Activated effector memory CD4-positive, alpha-beta T cell treated with Interleukin-2 at 50 U/mL for 16 hours (primary cell): ENCODE measurements at places on chromosomes 16 and 17.
A peak's percentile ranks its signal among the peaks of the same experiment; 100 is the strongest.

DNA sequence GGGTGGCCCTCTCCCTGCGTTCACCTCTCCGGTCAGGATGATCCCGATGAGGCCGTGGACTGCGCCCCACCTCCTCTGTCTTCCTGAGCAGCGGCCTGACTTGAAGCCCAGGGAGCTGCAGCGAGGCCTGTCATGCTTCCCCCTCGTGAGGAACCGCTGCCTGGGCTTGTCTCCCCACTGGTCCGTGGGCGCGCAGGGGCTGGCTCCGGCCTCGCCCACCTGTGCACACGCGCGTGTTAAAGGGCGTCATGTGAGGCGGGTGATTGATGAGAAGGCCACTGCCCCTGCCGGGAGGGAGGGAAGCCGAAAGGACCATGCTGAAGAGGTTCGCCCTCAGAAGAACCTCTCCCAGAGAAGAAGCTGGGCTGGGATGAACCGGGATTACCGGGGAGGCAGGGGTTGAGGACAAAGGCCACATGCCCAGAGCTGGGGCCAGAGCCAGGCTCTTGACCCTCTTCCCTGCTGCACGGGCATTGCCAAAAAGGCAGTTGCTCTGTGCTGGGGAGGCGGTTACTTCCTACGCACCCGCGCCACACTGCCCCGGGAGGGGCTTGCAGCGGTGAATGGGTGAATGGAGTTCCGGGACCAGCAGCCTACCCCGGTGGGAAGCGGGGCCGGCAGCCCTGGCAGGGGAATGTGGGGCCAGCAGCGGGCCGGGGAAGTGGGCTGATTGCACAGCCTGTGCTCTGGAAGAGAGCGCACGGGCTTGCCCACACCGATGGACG, 85.9 kb upstream of the GSE1 start:
- no peak for DNase-seq

DNA sequence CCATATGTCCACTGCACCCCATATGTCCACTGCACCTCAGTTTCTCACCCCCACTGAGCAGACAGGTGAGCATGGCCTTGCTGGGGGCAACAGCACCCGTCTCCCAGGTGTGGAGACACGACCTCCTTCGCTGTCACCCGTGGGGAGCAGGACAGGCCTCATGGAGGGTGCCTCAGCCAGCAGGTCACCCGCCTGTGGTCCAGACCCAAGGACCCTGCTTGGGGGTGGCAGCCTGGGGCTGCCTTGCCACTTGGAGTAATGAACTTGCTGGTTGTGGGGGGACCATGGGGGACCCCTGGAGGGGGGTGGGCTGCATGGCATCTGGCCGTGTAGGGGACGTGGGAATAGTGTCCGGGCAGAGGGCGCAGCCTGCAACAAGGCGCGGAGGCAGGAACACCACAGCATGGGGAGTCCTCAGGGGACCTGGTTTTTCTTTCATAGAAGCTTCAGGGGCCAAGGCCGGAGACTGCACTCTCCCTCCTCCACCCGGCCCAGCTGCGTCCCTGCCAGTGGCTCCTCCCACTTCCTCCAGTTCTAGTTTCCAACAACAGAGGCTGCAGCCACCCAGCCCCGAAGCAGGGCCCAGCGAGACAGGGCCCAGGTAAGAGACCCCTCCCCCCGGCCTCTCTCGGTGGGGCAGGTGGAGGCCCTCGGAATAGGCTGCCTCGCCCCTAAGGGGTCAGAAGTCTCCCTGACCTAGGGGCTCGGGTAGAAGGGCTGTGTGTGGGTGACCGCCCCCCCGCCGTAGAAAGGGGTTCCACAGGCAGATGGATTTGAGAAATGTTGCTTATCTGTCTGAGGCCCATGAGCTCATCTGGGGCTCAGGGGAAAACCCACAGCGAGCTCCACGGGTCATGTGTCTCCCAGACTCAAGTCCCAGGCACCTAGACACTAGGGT, at the start of gene NHLRC4:
Gene NHLRC4, plus strand, starts transcription at position 531 of the 898 bp plus-strand sequence. CDS start 1,043 bp downstream, outside the sequence.
- DNase-seq, result peak; percentile 49

GRCh38 chr17:49288388-49288787, 57.8 kb upstream of the PHOSPHO1 start:
- no peak for DNase-seq

- no peak for DNase-seq
Observed at GRCh38 chr17:9936095-9936494, 31.0 kb upstream of the RCVRN start.

- no peak for DNase-seq
Observed at GRCh38 chr16:73066331-73066926, 18.5 kb upstream of the ZFHX3 start.

DNA sequence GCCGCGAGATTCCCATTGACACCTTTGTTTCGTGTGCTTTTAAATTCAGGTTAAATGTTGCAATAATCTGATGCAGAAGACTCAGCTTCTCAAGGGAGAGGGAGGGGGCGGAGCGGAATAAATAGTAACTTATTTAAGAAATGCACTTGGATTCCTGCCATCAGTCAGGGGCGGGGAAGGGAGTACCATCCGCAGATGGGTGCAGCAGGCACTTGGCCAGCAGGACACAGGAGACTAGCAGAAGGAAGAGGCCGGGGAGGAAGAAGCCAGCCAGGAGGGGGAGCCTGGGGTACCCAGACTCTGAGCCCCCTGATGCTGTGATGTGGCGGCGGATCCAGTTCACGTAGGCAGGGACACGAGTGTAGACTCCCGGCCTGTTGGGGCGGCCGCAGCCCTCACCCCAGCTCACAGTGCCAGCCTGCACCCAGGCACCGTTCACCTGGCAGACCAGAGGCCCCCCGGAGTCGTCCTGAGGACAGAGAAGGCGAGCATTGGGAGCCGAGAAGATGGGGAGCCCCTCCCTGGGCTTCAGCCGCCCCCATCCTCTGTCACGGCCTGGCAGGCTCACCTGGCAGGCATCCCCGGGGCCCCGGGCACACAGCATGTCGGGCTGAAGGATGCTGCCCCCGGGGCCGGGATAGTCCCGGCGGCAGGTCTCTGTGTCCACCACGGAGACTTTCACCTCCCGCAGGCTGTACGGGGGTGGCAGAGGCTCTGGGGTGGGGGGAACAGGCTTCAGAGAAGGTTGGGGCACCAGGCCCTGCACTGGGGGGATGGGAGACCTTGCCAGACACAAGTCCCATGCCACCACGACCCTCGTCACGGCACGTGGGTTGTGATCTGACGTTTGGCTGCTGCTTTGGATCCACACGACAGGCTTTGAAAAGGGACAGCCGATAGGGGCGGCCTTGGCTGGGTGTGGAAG, 3.2 kb downstream of the TPSG1 start:
- no peak for DNase-seq

DNA sequence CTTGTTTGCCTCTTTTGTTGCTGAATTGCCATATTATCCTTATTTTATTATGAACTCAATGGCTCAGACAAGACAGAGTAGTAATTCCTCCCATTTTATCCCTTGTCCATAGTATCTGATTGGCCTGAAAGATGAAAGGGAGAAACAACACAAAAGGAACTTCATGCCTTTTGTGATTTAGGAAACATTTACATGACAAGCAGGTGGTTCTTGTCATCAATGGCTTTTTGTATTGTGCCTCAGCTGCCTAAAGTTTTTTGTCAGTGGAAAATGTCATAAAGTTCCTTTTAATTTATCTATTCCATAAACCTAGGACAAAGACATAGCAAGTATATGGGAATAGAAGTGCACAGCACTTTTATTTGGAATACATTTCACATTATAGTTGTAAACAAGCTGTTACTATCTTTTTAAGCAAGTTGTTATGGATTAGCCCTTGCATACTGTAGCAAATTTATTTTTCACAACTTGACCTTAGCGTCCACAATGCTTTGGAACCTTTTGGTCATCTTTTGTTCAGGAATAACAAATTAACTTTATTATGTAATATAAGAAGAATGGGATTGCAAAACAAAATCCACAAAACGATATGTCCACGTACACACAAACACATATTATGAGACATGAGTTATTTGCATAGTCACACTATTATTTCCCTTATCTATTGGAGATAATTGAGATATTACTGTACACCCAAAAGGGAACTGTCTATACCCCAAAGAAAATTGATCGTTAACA, 12.4 kb upstream of the MPHOSPH6 start:
- no peak for DNase-seq

GRCh38 chr17:78852709-78853121, 12.1 kb upstream of the USP36 start:
- DNase-seq, result no peak

DNA sequence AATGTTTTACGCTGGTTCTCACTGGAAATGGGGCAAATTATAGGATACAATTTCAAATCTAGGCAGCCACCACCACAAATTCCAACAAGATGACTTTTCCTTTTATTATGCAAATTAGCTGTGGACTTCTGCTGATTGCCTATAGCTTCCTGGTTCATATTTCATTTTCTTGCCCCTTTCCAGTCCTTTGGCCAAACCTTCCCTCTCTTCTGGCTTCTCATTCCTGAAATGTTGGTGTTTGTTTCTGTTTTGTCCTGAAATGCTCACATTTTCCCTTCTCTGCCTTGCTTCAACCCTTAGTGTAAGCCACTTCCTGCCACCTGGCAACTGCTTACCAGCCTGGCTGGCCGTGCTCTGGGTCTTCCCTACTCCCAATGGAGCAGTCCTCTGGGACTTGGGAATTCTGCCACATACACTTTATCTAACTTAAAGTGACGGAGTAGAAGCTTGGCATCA, 14.0 kb downstream of the PRSS54 start:
- no peak for DNase-seq

GRCh38 chr17:38328620-38329019, 15.1 kb downstream of the GPR179 start:
- no peak for DNase-seq

GRCh38 chr16:324451-325334, 27.8 kb downstream of the AXIN1 start:
- peak; percentile 67 for DNase-seq

- no peak for DNase-seq
Observed at GRCh38 chr16:81004646-81005353, 1.9 kb downstream of the CMC2 start.

DNA sequence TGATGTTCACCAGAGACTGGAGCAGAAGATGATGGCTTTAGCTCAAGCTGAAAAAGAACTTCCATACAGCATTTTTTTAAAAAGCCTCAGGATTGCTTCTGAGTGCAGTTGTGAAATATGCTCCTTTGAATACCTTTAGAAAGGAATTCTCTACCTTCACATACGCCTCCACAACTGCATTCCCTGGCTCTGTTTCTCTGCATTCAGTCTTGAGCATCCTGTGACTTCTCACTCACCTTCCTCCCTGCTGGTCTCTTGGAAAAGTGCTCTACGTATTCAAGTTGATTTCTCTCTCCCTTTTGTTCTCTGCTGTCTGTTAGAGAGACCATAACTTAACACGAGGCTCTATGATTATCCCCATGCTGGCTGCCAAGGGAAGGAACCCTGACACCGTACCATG, 34.5 kb downstream of the HS3ST2 start:
- DNase-seq, result no peak

GRCh38 chr17:44518032-44518431, 14.8 kb upstream of the GPATCH8 start:
- no peak for DNase-seq

GRCh38 chr17:39674702-39675389, 6.6 kb downstream of the PNMT start:
- DNase-seq, result no peak

DNA sequence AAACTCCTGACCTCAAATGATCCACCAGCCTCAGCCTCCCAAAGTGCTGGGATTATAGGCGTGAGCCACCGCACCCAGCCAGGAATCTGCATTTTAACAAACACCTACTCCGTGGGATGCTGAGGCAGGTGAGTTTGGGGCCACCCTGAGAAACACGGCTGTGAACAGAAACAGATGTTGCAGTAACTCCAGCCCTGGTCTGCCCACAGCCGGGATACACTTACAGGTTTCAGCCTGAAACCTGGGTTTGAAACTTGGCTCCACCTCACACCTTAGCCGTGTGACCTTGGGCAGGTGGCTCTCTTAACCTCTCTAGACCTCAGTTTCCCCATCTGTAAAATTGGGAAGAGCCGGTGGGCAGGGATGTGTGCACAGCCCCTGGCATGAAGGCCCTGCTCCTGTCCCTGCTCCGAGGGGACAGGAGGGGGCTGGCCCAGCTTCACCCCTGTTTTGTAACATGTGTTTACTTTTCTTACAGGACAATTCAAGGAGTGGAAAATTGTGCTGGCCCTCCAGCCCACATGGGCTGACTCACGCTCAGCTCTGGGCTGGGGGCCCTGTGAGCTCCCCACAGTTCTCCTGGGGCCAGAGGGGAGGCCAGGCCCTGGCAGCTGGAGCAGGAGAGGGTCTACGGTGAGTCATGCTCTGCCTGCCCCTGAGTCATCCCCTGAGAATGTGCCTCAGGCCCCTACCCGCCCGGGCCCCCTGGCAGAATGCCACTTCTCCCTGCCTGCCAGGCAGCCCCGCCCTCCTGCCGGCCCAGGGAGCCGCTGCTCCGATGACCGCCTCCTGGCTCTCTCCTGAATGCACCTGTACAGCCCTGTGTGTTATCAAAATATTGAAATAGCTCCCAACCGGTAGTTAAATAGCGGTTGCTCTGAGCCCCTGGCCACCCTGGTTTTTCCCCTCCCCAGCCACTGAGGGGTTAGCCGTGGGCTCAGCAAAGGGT, 7.7 kb upstream of the PPL start:
- no peak for DNase-seq

GRCh38 chr17:62751060-62751691, 56.9 kb downstream of the MARCHF10 start:
- no peak for DNase-seq
